ENCODE measurements at places on chromosomes 11 and 22.
A peak's percentile ranks its signal among the peaks of the same experiment; 100 is the strongest.

GRCh38 chr11:131932584-131933325 is 562.3 kb downstream of the NTM start:
- no peak for DNase-seq

- no peak for DNase-seq
Measured at GRCh38 chr11:78227921-78228320, 39.2 kb downstream of the USP35 start.

GRCh38 chr11:81979448-81979847 is 754.2 kb downstream of the FAM181B start:
- DNase-seq: no peak

DNA sequence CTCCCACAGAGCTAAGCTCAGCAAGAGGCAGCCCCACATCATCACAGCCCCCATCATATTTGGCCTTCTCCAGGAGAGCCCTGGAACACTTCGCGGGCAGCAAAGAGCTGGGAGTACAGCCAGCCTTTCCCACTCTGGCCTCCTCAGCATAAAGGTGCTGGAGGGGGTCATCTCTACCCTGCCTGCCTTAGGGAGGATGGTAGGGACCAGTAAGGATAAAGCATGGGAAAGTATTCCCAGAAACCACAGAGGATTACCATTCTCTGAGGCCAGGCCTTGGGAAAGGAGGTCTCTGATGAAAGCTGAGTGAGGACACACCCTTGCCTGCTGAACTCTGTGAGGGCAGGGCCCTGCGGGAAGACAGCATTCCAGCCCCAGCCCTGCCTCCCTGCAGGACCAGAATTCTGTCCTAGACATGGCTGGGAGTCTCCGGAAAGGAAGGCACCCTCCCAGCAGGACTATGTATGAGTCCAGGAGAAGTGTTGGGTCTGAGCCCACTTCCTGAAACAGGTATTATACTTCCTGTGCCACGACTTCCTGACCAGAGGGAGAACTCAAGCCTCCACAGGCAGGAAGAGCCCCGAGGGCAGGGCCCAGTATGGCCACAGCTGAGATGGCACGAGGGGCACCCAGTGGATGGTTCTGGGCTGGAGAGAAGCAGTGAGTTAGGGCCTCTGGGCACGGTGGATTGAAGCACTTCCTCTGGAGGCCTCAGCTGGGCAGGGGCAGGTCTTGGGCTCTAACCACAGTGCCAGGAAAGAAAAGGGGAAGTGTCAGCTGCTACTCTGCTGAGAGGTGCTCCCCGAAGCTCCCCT is 12.9 kb upstream of the CASTOR1 start:
- no peak for DNase-seq

DNA sequence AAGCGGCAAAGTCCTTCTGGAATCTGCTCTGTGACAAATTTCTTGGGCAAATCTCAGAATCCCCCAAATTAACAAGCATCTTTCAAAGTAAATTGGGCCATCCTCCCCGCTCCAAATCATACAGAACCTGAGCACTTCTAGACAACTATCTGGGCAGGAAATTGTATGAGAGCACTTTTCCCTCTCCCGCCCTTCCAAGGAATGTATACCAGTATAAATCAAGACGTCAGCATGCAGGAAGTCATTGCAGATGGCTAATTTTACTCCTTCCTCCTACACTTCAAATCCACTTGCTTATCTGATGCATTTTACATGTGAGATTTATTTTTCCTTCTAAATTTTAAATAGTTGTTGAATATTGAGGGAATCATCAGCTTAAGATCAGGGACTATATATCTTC is 52.1 kb downstream of the NTM start:
- DNase-seq: no peak

DNA sequence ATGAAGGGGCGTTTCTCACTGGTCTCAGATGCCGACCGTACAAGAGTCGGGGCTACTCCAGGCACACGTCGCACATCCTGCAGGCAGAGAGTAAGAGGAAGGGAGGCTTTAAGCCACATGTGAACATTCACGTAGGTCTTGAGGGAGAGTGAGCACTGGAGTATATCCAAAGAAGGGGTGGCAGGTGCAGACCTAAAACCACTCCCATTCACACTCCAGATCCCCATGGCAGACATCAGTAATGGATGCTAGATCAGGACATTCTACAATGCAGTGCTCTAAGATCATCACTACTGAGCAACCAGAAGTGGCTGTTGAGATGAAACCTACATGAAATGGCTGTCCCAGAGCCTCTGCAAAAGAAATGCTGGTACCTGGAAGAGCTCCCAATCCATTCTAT is 39.0 kb downstream of the WT1 start:
- DNase-seq: no peak

GRCh38 chr22:17692841-17693240 is 54.3 kb downstream of the BCL2L13 start:
- no peak for DNase-seq

GRCh38 chr11:96254087-96254486 is 88.9 kb downstream of the MAML2 start:
- DNase-seq: peak; percentile 54

DNA sequence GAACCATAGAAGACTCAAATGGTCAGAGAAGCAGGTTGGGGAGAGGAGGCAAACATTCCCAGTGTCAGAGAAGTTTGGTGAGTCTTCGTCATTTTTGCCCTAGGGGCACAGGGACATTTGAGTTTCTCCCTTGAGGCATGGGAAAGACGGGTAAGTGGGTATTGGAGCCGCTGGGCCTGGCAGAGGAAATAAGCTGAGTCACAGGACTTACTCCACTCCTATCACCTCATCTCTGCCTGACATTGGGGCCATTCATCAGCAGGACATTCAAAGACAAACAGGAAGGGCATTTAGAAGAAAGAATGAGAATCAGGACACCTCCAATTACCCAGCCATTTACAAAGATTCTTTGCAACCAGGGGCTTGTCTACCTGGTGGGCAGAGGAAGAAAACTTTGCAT is 100.7 kb upstream of the SEZ6L start:
- no peak for DNase-seq

- DNase-seq: no peak
Measured at GRCh38 chr22:32100711-32101110, 57.6 kb downstream of the SLC5A1 start.

GRCh38 chr11:64918017-64918416 is 1.0 kb upstream of the ATG2A start:
- no peak for DNase-seq

- no peak for DNase-seq
Measured at GRCh38 chr11:133064152-133064877, 468.0 kb downstream of the OPCML start.

- no peak for DNase-seq
Measured at GRCh38 chr22:44332946-44333345, 20.2 kb upstream of the SHISAL1 start.

Data from CD4-positive, alpha-beta T cell treated with Interleukin-15 for 4 hours (primary cell).